ENCODE measurements at places on chromosomes 5 and 9.
A peak's percentile ranks its signal among the peaks of the same experiment; 100 is the strongest.

- DNase-seq: no peak
These were observed 164.9 kb downstream of the SEMA6A start for GRCh38 chr5:116409591-116410296.

DNA sequence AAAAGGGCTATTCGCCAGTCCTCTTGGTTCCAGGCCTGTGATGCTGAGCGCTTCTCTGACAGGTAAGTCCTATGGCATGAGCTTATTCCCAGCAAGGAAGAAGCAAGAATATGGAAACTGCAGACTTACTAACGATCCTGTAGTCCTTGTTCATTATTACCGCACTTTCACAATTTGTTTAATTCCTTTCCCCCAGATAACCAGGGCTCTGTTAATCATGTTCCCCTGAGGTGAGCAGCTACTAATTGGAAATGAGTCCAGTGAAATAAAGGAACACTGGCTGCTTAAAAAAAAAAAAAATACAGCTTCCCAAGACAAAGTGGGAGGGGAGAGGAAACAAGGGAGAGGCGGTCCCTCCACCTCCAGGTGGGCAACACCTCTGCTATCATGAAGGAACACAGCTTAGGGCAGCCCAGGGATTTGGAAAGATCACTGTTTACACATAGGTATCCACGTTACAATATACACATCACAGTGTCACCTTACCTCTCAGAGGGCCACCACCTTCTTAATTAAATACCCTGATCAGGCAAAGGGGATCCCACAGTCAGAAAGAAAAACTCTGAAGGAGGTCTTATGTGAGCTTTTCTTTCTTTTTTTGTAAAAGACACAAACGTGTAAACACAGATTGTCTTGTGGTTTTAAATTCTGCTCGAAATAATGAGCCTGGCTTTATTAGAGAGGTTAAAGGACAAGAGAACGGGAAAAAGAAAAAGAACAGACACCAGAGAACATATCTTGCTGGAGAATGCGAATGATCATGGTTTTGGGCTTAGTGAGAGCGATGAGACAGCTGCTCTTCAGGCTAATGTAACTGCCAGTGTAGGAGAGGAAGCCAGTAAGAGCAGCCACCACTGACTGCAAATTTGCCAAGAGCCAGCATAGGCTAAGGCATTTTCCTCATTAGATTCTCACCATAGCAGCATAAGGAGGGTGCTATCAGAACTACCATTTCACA, 258.6 kb downstream of the CRB2 start:
- DNase-seq: no peak

DNA sequence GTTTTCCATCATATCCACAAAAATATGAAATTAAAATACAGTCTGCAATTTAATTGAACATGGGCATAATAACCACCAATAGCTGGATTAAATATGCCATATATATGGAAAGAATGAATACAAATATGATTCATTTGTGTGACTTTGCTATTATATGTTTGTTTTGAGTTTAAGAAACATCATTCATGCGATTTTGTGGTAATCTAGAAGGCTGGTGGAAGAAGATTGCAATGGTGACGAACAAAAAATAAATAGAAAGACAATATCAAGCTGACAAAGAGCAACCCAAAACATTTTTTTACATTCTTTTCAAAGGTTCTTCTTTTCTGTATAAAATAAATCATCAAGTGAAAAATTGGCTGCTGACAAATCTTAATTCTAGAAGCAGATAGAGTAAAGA, 610.0 kb downstream of the MAT2B start:
- no peak for DNase-seq

DNA sequence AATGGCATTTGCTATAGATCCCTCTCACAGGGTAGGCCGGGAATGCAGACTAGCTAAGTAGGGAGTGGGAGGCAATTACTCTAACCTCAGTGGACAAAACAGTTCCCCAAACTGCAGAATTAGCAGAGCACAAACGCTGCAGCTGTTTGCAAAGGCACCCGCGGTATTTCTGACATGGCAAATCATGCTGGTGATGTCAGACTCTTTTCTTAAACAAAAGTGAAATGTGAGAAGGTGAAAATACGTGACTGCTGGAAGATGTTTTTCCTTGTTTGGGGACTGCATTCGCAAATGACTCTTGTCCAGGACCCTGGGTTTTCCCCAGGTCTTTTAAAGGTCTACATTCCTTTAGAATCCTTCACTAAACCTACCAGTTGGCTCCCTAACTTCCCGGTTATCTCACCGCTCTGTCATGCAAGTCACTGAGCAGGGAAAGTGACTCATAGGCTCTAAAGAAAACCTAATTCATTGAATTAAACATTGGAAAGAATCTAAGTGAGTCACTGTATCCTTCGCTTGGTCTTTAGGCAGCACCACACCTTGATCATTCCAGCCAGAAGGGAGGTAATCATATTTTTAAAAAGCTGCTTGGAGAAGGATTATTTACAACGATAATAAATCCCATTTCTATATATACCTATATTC, 91.5 kb upstream of the DNAH5 start:
- DNase-seq: peak; percentile 96

GRCh38 chr9:1857808-1858207, 157.3 kb upstream of the SMARCA2 start:
- no peak for DNase-seq

DNA sequence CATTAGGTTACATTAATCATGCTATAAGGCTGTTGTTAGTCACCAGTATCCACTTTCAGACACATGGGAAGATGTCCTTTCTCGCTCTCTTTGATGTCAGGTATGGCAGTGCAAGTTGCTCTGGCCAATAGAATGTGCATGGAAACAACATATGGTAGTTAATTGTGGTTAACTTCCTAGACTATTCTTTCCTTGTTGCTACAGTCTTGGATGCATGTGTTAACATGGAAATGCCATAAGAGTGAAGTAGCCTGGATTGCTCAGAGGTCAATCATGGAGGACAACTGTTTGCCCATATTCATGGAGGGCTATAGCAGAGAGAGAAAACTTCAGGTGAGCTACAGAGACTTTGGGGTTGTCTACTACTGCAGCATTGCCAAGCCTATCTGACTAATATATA, 245.8 kb upstream of the GAS1 start:
- no peak for DNase-seq

GRCh38 chr5:154722936-154723335, 32.2 kb upstream of the LARP1 start:
- no peak for DNase-seq

DNA sequence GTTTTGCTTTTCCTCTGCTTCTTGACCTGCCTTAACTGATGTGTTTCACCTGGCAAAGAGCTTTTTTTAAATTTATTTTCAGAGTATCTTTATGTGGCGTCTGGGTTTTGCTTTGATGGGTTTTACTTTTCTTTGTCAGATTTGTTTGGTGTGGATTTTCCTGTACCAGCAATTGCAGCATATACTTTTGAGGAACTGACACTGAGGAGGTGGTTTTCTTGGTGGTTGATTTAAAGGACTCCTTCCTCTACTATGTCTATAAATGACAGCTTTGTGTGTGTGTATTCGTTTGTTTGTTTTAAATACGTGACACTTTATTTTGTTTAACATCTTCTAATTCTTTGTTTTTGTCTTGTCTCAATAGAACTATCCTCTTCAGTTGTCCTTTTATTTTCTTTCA, 1071.9 kb upstream of the ARRDC3 start:
- DNase-seq: no peak

GRCh38 chr9:92590377-92590776, 54.6 kb upstream of the ECM2 start:
- DNase-seq: peak; percentile 72

GRCh38 chr9:130411566-130411915, 33.2 kb upstream of the ASS1 start:
- DNase-seq: no peak

- no peak for DNase-seq
These were observed 34.6 kb upstream of the WDR38 start for GRCh38 chr9:124818431-124819281.

- DNase-seq: peak; percentile 42
These were observed 104.0 kb downstream of the EBF1 start for GRCh38 chr5:158995694-158996173.

DNA sequence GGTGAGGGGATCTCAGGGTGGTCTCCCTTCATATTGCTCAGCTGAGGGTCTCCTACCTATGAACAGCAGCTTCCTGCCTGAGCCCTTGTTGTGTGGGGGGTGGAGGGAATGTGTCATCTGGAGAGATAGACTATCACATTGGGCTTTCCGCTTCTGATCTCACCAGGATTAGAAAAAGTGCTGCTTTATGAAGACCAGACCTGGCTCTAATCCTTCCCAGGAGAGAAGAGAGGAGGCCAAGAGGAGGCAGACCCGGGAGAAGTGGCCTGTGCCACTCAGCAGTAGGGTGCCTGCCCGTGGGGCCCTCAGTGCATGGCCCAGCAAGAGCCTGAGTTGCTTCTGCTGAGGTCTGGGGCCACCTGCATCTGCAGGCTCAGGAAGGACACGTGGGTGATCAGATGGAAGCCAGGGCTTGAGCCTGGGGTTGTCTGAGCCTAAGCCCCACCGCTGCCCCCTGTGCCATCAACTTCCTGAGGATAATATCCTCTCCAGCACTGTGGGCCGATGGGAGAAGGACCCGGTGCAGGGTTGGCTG, 22.1 kb upstream of the COL5A1 start:
- no peak for DNase-seq

GRCh38 chr5:180816608-180817534, 14.3 kb upstream of the MGAT1 start:
- DNase-seq: peak; percentile 72

DNA sequence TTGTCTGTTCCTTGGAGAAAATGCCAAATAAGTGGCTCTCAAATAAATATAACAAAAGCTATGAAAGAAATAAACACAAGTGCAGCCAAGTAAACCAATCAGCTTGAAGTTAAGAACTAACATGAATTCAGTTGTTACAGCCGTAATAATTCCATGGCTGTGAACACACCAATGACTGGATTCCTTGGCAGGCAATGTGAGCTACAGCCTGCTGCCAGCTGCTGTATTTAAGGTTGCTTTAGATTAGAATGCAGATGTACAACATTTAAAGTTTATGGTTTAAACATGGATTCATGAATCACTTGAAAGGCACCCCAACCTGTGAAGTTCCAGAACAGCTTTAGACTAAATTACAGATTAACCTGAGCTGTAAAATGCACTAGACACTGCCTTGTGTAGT, 626.4 kb upstream of the SEMA6A start:
- no peak for DNase-seq

DNA sequence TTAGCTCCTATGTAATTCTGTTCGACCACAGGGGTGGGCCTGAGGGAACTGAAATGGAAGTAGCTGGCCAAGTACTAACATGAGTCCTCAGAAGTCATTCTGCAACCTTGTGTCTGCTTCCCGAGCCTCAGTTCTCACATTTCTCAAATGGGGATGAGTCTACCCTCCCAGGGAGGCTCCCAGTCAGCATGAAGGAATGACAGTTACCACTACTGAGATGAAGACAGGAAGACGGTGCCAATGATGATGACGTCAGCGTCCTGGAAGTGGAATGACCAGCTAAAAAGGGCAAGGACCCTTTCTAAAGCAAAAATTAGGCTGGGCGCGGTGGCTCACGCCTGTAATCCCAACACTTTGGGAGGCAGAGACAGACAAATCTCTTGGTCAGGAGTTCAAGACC, 6.8 kb downstream of the PIP5KL1 start:
- peak; percentile 83 for DNase-seq

DNA sequence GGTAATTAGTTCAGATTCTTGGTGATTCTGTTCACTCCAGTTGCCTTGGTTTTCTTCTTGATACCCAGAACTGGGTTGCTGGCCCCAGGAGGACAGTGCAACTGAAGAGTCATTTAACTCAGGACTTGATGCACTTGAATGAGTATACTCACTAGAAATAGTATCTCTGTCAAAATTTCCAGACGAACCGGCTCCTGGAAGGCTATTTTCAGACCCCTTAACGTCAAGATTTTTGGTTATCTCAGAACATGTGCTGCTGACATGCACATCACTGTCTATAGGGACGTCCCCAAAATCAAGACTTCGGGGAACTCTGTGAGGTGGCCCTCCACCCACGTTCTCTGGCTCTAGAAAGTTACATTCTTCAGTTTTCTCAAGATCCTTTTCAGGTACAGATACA, 56.7 kb upstream of the PCA3 start:
- DNase-seq: no peak

DNA sequence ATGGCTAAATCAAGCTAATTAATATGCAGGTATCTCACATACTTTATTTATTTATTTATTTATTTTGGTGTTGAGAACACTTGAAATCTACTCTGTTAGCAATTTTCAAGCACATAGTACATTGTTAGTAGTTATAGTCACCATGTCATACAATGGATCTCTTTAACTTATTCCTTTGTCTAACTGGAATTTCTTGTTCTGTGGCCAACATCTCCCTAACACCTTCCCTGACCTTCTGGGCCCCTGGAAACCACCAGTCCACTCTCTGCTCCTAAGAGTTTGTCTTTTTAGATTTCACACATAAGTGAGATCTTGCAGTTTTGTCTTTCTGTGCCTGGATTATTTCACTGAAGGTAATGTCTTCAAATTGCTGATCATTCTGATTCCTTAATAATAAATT, 229.1 kb downstream of the SEMA5A start:
- no peak for DNase-seq

- peak; percentile 70 for DNase-seq
These were observed 99.1 kb upstream of the RASGRF2 start for GRCh38 chr5:80860924-80861613.

- peak; percentile 52 for DNase-seq
These were observed 26.7 kb downstream of the ERGIC1 start for GRCh38 chr5:172860520-172861443.

DNA sequence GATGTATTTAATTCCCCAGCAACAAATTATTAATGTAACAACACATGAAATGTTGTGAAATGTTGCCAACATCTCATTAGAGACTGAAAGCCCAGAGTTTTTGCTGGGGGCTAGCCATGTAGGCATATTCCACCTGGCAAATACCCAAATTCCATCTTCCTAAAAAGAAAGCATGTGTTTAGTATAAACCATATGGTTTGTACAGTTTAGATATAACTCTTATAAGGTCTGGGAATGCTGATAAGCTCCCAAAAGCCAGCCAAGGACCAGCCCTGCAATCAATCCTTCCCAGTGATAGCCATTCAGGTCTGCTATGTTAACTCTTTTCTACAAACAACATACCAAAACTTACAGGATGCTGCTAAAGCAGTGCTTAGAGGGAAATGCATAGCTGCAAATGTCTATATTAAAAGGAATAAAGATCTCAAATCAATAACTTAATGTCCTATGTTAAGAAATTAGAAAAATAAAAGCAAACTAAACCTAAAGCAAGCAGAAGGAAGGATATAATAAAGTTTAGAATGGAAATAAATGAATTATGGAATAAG, 158.9 kb downstream of the AUH start:
- DNase-seq: no peak

DNA sequence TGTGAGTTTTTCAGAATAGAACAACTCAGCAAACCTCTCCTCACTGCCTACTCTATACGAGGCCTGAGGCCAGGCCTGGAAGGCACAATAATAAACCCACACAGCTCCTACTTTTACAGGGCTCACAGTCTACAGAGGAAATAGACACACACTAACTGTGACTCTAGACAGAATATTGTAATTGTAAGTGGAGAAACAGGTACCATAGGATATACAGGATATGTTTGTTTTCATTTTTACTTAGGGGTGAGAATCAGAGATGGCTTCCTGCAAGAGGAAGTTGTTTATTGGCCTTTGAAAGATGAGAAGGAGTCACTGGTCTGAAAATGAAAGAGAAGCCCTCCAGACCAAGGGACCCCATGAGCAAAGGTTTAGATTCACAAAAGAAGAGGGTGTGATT, 35.8 kb upstream of the TGFBR1 start:
- DNase-seq: no peak

All from choroid plexus epithelial cell (primary cell).